ENCODE measurements at places on chromosomes 1 and 21. TPM values are rescaled to one million over a fixed set of nuclear protein-coding genes. Genes with fewer than 3 reads are reported as not detected.

Gene SDHB
- 98.7 TPM for total RNA-seq

Gene COL24A1
- 0.69 TPM for total RNA-seq

Gene AKR1A1
- total RNA-seq, result 187 TPM

Gene ZNF683
- total RNA-seq, result not detected

Gene AMY2B
- total RNA-seq, result 19.0 TPM

Gene C1orf94
- total RNA-seq, result not detected

Gene CD2
- 4.9 TPM for total RNA-seq

Gene FCRL4
- total RNA-seq, result not detected

DNA sequence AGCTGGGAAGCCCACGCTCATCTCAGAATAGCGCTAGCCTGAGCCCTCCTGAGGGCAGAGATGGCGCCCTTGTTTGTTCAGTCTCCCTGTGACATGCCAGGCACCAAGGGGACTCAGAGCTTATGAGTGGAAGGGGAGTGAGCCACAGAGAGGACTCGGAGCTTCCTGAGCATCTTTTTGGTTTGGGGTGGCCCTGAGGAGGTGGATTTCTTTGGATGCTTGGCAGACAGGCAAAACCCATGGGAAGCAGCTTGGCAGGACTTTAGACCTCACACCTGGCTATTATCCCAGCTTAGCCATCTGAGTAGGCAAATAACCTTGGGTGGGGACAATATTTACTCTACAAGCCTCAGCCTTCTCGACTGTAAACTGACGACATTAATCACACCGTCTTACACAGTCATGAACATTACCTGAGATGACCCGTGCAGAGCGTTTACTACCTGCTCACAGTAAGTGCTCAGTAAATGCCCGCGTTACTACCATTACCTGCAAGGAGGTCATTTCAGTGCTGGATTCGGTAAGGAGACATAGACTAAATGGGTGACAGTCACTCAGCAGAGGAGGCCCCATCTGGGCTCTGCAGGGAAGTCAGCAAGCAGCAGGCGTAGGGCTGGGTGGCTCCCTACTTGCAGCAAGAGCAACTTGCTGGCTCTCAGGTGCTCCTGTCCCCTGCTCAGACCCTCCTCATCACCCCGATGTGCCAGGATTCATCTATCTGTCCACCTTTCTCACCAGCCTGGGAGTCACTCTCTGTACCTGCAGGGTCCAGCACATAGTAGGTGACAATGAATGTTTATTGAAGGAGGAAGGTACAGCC, 54.9 kb downstream of the KLHDC7A start:
- H3K27me3 ChIP-seq, result no peaks in the 10 kb centered on the region
- H3K27ac ChIP-seq, result no peak overlapping the region
- H3K4me3 ChIP-seq, result no peak overlapping the region
- H3K4me1 ChIP-seq, result no peaks in the 10 kb centered on the region
- H3K36me3 ChIP-seq, result no peaks in the 10 kb centered on the region

GRCh38 chr1:157156058-157156541, 17.9 kb upstream of the ETV3 start:
- H3K27ac ChIP-seq, result peak overlapping the region; percentile 79
- no peaks in the 10 kb centered on the region for H3K27me3 ChIP-seq
- no peaks in the 10 kb centered on the region for H3K36me3 ChIP-seq
- peaks cover 28% of the 10 kb centered on the region for H3K4me1 ChIP-seq
- no peak overlapping the region for H3K4me3 ChIP-seq
- DNase-seq, result peak; percentile 74

GRCh38 chr1:161133220-161133740, 813 bp upstream of the DEDD start:
- no peak for DNase-seq
- H3K27me3 ChIP-seq, result no peaks in the 10 kb centered on the region
- peaks cover 40% of the 10 kb centered on the region for H3K4me1 ChIP-seq
- peaks cover 4% of the 10 kb centered on the region for H3K36me3 ChIP-seq

- no peaks in the 10 kb centered on the region for H3K36me3 ChIP-seq
- no peak overlapping the region for H3K27ac ChIP-seq
Observed at GRCh38 chr1:234397732-234398131, 24.5 kb downstream of the COA6 start.

- no peak overlapping the region for H3K4me3 ChIP-seq
- H3K4me1 ChIP-seq, result no peaks in the 10 kb centered on the region
- no peaks in the 10 kb centered on the region for H3K27me3 ChIP-seq
- H3K36me3 ChIP-seq, result no peaks in the 10 kb centered on the region
Observed at GRCh38 chr1:118264343-118264742, 79.3 kb upstream of the SPAG17 start.

DNA sequence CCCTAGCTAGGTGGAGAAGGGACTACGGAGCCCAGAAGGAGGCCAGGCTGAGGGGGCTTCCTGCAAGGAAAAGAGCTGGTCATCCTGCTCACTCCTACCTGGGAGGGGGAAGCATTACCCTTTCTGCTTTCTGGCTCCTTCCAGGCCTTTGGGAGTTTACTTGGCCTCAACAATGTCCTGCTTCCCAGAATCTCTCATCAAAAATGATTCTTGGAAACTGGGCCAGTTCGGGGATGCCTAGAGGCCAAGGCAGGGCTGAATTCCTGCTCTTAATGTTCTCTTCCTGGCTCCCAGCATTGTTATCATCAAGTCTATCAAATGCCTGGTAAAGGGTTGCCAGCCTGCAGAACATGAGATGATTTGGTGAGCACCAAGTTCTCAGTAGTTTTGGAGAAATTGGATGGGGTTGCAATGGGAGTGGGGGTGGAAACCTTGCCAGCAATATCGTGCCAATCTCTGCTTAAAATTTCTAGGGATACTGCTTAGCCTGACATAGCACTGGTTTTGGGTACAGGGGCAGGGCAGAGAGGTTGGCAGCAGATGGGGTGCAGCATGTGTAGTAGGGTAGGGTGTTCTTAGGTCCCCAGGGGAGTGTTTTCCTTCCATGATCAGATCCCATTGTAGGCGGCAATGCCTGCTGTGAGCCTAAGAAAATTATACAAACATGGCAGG, 7.7 kb upstream of the PAFAH2 start:
- DNase-seq, result no peak
- H3K4me3 ChIP-seq, result no peak overlapping the region
- no peak overlapping the region for H3K27ac ChIP-seq
- no peaks in the 10 kb centered on the region for H3K4me1 ChIP-seq

DNA sequence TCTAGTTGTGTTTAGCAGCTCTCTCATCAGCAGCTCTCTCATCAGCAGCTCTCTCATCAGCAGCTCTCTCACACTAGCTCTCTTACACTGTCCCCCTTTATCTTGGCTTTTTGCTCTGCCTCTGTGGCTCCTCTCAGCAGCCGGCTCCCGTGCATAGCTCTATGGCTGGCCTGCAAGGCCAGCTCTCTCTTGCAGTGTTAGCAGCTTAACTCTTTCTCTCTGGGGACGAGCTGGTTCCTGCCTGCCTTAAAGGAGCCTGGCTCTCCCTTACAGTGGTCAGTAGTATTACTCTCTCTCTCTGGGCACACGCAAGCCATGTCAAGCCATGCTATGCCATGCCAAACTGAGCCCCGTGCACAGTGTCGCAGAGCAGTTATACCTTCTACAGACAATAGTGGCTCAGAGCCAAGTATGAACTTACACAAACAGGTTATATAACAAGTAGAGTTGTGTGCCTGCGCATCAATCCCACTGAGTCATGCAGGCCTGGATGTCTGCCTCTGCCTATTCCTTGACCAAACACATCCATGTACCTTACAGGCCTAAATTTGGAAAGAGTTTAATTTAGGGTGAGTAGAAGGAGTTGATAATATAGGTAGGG, 295.9 kb downstream of the TPR start:
- no peaks in the 10 kb centered on the region for H3K27me3 ChIP-seq
- H3K4me1 ChIP-seq, result no peaks in the 10 kb centered on the region
- H3K4me3 ChIP-seq, result no peak overlapping the region
- DNase-seq, result no peak

DNA sequence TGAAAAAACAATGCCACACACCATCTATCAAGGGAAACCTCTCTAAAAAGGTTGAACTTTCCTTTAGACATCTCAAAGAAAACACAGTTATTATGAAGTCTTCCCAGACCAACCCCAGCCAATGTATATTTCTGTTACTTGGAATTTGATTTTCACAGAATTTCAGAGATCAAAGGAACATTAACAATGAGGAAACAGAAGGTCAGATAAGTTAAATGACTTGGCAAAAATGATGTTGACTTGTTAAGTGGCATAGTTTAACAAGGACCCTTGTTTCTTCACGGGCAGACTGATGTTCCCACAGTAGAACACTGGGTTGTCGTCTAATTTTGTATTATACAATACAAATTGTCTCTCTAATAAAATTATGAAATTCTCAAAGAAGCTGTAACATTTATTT, 29.0 kb downstream of the NME7 start:
- no peaks in the 10 kb centered on the region for H3K27me3 ChIP-seq
- no peak overlapping the region for H3K4me3 ChIP-seq
- no peaks in the 10 kb centered on the region for H3K4me1 ChIP-seq
- peaks cover 3% of the 10 kb centered on the region for H3K36me3 ChIP-seq

GRCh38 chr21:31354604-31355443, 10.8 kb upstream of the TIAM1 start:
- no peak overlapping the region for H3K4me3 ChIP-seq
- no peaks in the 10 kb centered on the region for H3K27me3 ChIP-seq
- no peaks in the 10 kb centered on the region for H3K4me1 ChIP-seq
- H3K27ac ChIP-seq, result no peak overlapping the region
- no peak for DNase-seq

DNA sequence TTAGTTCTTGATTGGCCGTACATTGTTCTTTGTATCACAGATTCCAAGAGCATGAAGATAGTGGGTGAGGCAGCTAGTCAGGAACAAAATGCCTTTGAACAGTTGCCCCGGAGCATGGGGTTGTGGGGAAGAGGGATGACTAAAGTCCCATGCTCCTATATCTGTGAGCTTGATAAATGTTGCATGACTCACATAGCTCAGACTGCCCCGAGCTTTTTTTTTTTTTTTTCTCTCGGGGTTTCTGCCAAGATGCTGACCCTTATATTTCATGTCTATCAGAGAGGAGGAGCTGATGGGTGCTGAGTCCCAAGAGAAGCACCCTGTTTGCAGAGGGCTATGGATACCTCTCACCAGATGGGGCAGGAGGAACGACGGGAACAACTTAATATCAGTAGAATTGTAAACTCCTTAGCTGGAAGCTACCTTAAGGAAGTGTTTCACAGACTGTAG, 40.6 kb downstream of the SRRM1 start:
- H3K4me3 ChIP-seq, result no peak overlapping the region
- peaks cover 2% of the 10 kb centered on the region for H3K4me1 ChIP-seq
- no peaks in the 10 kb centered on the region for H3K27me3 ChIP-seq
- no peak overlapping the region for H3K27ac ChIP-seq
- DNase-seq, result no peak

- no peak overlapping the region for H3K4me3 ChIP-seq
- no peak overlapping the region for H3K27ac ChIP-seq
Observed at GRCh38 chr1:235763962-235764361, 102.7 kb downstream of the LYST start.

GRCh38 chr1:44568128-44568900, 106.0 kb downstream of the TMEM53 start:
- H3K36me3 ChIP-seq, result no peaks in the 10 kb centered on the region
- DNase-seq, result no peak
- no peak overlapping the region for H3K4me3 ChIP-seq

- no peaks in the 10 kb centered on the region for H3K4me1 ChIP-seq
- H3K27me3 ChIP-seq, result no peaks in the 10 kb centered on the region
- no peak overlapping the region for H3K27ac ChIP-seq
- H3K4me3 ChIP-seq, result no peak overlapping the region
Observed at GRCh38 chr1:62311473-62311943, 7.7 kb downstream of the KANK4 start.

- DNase-seq, result no peak
- H3K36me3 ChIP-seq, result no peaks in the 10 kb centered on the region
- H3K4me1 ChIP-seq, result no peaks in the 10 kb centered on the region
- no peak overlapping the region for H3K27ac ChIP-seq
Observed at GRCh38 chr1:217139513-217139912, 416.3 kb upstream of the ESRRG start.

GRCh38 chr1:97377432-97378034, 543.3 kb downstream of the DPYD start:
- no peaks in the 10 kb centered on the region for H3K27me3 ChIP-seq
- no peak overlapping the region for H3K4me3 ChIP-seq
- no peak overlapping the region for H3K27ac ChIP-seq
- no peak for DNase-seq

- H3K36me3 ChIP-seq, result no peaks in the 10 kb centered on the region
- H3K4me3 ChIP-seq, result no peak overlapping the region
- H3K4me1 ChIP-seq, result no peaks in the 10 kb centered on the region
- H3K27ac ChIP-seq, result no peak overlapping the region
- no peak for DNase-seq
Observed at GRCh38 chr1:53266038-53266437, 27.7 kb upstream of the MAGOH start.

DNA sequence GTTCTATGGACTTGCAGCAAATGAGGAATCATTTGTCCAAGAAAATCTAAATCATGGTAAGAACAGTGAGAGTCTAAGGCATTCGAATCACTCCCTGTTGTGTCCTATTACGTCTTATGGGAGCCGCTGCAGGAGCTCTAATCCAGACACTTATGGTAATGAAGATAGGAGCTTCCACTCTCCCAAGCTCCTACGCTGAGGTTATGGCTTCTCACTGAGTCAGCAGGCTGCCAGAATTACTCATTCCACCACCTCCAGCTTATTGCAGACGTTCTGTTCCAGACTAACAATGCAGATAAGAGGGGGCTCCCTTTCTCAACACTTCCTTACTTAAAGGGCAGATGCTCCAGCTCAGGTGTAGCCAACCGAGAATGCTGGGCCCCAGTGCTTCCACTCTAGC, 212.6 kb downstream of the GREM2 start:
- DNase-seq, result no peak
- H3K27me3 ChIP-seq, result no peaks in the 10 kb centered on the region
- H3K27ac ChIP-seq, result no peak overlapping the region

GRCh38 chr1:91754348-91754747, 131.6 kb downstream of the TGFBR3 start:
- H3K36me3 ChIP-seq, result peaks cover 20% of the 10 kb centered on the region
- no peak for DNase-seq
- peaks cover 16% of the 10 kb centered on the region for H3K4me1 ChIP-seq
- peak overlapping the region; percentile 32 for H3K27ac ChIP-seq
- no peak overlapping the region for H3K4me3 ChIP-seq
- H3K27me3 ChIP-seq, result no peaks in the 10 kb centered on the region

DNA sequence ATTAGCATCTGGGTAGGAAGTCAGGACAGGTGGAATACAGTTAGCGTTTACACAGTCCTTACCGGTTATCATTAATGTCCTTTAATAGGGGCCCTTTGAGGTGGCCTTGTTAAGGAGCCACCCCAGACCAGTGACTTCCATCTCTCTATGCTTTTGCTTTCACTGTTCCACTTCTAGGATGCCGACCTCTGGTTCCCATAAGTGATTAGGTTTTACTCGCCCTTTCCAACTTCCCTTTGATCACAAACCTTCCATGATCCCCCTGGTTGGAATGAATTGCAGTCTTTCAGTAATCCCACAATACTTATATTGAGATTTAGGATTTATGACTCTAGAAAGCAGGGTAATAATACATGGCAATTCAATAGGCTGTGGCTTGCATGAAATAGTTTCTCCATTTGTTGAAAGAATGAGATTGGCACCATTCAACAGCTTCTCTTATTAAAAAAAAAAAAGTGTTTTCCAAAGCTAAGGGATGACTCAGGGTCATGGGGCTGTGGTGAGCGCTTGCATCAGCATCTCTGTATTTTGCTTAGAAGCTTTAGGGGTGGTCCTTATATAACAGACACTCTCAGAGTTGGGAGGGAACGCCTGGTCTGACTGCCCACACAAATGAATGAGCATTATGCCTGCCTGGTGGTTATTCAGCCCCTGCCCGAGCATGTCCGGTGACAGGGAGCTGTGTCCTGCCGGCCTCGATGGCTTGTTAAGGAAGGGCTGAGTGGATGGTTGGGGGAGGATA, 110.5 kb downstream of the CNIH3 start:
- no peak overlapping the region for H3K27ac ChIP-seq
- no peaks in the 10 kb centered on the region for H3K36me3 ChIP-seq
- no peak overlapping the region for H3K4me3 ChIP-seq
- no peak for DNase-seq
